ENCODE measurements at places on chromosomes 2 and 18.

DNA sequence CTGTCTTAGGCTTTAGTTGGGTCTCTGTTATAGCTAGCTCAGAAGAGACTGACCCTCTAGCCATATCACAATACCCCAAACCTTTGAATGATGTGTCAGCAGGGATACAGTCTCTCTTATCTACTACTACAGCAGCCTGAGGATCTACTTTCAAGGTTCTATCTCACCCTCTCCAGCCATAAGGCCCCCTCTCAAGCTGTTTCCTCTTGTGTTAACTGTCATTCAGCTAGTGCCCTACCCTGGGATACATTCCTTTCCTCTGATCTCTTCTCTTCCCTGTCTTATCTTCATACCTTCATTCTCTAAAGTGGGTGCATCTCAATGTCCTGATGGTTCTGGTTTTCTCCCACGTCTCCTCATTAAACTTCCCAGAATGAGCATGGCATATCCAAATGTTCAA, 434.7 kb downstream of the NRXN1 start:
- DNase-seq, result no peak

GRCh38 chr2:181632733-181633401, 24.0 kb downstream of the CERKL start:
- DNase-seq, result no peak

DNA sequence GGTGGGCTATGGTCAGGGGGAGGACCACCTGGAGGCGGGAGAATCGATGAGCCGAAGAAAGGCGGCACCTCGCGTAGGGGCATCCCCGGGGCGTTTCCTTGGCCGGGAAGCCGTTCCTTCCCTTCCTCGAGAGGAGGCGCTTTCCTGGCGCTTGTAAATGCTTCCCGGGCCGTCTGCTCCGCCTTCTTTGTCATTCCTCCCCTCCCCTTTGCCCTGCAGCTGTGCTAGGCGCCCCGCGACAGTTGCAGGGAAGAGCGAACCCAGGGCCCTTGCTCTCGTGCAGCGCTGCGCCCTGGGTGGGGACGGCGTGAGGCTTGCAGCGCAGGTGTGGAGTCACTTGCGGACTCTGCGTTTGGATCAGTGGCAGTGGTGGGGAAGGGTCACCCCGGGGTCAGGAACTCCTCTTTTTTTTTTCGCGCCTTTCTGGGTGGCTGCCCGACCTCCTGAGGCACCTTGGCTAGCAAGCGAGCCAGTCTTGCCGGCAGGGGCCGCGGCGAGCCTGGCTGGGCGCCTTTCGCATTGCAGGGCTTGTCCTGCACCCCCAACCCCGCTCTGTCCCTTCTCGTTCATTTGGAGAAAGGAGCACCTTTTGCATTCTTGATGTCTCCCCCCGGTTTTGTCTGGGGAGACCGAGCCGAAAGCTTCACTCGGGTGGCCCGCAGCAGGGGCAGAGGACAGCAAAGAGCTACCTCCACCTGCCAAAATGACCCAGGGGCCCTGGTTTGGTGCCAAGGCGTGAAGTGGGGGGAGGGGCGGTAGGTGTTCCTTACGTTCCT, 858 bp downstream of the KCNS3 start:
- no peak for DNase-seq

GRCh38 chr18:59155153-59155552, 15.5 kb downstream of the SEC11C start:
- no peak for DNase-seq

- DNase-seq, result no peak
Observed at GRCh38 chr2:104701411-104701911, 152.5 kb upstream of the POU3F3 start.

- DNase-seq, result no peak
Observed at GRCh38 chr2:168530982-168531622, 75.0 kb downstream of the CERS6 start.

GRCh38 chr18:78733762-78734613, 245.6 kb upstream of the SALL3 start:
- no peak for DNase-seq

GRCh38 chr18:37447962-37448888, 117.4 kb downstream of the CELF4 start:
- DNase-seq, result no peak

- DNase-seq, result no peak
Observed at GRCh38 chr2:225466891-225467604, 67.5 kb downstream of the NYAP2 start.

GRCh38 chr2:120430957-120431356, 85.0 kb downstream of the INHBB start:
- no peak for DNase-seq

DNA sequence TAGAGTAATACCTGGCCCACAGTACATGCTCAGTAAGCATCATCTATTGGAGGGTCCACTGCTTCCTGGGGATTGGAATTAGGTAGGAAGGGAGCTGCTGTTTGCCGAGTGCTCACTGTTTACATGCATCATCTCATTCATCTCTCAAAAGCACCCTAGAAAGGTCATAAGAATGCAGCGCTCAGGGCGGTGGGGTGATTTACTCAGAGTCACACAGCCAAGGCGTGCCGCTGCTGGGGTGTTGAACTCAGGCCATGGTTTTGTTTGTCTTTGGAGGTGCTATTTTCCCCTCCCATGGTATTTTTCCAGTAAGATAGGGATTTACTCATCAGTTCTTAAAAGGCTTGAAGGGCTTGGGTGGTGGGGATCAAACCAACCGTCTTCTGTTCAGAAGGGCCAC, 227.5 kb downstream of the LDLRAD4 start:
- no peak for DNase-seq

- DNase-seq, result no peak
Observed at GRCh38 chr2:216428618-216429350, 16.5 kb downstream of the SMARCAL1 start.

DNA sequence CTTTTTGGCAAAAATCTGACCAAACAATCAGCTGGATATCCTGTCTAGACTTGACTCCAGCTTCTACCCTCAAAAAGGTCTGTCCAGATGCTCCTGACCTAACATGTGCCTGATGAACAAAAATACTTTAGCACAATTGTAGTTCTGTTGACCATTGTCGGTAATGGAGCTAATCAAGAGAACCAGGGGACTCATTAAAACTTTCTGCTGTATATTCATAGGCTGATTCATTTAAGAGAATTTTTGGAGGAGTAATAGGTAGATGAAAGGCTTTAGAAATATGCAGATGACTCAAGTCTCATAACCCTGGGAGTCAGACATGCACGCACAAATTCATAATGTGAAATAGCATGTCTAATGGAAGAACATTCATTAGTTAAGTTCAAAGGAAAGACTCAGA, 514.2 kb downstream of the TXNL1 start:
- no peak for DNase-seq

DNA sequence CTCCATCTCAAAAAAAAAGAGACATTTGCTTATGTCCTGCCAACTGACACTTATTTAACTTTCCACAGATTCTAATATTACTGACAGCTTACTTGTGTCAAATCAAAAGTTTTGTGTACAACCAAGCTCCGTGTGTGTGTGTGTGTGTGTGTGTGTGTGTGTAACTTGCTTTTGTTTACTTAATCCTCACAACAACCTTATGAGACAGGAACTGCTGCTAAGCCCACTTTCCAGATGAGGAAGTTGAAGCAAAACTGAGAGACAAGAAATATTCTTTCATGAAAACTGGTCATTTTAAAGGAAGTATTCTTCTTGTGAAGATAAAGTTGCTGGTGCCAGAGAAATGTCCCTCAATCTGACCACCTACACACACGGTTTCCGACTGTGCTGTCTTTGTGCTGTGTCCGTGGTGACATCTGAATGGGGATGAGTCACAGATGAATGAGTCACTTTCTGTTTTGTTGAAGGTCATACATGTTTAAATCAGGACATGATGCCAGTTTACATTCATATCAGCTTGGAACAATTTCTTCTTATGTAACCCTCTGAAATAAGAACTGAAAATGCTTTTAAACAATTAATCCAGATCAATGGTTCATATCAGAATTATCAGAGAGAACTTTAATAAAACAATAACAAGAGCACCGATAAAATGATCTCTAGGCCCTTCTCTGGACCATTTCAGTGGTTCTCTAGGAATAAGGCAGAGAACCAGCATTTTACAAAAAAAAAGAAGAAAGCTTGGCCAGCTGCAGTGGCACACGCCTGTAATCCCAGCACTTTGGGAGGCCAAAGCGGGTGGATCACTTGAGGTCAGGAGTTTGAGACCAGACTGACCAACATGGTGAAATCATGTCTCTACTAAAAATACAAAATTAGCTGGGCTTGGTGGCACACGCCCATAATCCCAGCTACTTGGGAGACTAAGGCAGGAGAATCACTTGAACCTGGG, 95.5 kb downstream of the THNSL2 start:
- no peak for DNase-seq

GRCh38 chr18:22739061-22739642, 194.0 kb upstream of the RBBP8 start:
- DNase-seq, result no peak

DNA sequence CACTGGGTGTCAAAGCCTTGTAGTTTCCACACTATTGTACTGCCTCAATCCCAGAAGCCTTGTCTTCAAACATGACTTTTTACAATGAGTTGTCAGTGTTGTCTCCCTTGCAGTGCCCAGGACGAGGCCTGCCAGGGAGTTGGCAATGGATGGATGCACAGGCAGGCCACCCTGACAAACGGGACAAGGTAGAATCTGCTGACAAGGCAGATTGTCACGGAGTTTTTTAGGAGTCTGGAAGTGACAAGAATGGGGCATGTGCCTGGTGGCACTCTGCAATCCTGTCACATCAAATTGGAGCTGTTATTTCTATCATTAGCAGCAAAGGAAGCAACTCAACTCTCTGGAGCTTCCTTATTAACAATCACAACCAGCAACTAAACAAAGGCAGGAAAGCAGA, 25.2 kb upstream of the GPR39 start:
- DNase-seq, result no peak

DNA sequence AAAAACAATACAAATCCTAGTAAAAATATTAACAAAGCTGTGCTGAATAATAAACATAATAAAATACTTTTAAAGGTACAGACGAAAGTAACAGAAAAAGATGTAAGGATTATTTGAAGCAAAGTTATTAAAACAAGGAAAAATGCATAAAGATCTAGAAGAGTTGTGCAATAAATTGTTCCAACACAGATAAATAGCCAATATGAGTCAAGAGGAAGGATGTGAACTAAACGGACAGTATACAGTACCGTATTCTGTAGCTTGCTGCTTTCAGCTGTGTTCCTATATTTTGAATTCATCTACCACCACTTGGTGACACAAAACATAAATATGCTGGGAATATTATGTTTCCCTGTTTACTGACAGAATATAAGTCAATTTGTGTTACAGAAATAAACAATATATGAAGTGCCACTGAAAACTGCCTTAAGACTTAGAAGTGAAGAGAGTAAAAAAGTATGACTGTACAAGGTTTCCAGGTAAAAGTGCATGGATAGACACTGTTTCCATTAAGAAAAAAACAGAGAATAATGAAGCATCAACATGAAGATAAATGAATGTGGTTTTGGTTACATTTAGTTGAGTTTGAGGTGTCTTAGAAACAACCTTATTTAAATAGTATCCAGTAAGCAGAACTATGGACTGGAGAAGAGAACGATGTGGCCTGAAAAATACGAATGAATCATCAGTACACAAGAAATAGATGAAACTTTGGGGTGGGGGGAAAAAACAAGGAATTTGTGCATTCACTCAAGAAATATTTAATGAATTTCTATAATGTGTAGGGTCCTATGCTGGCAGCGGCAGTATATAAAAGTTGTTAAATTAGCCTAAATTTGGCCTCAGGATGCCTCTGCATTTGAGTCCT, 13.1 kb downstream of the PPP3R1 start:
- DNase-seq, result no peak

GRCh38 chr2:65049010-65049639, 7.1 kb upstream of the CEP68 start:
- no peak for DNase-seq

- peak; percentile 19 for DNase-seq
Observed at GRCh38 chr2:24919037-24919505, 966 bp downstream of the ADCY3 start.

- DNase-seq, result no peak
Observed at GRCh38 chr2:241011296-241011600, 12.8 kb downstream of the SNED1 start.

- DNase-seq, result no peak
Observed at GRCh38 chr18:57898506-57899124, 95.5 kb upstream of the ATP8B1 start.

GRCh38 chr18:23689031-23689615, at the start of gene LAMA3:
Gene LAMA3, plus strand, starts transcription at chr18:23689453. Its CDS starts 231 bp downstream, at chr18:23689684.
- DNase-seq, result no peak

DNA sequence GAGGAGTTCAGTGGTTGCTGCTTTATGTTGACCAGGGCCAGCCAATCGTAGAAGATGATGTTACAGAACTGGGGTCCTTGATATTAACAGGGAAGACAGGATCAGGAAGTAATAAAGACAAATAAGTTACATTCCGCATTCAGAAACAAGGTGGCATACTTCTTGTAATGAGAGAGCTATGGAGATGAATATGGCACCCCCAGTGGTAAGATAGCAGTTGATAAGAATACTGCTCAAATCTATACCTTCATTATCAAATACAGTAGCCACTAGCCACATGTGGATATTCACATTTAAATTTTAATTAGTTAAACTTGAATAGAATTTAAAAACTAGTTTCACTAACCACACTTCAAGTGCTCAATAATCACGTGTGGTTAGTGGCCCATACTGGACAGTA, 290.4 kb upstream of the RBMS1 start:
- DNase-seq, result no peak

DNA sequence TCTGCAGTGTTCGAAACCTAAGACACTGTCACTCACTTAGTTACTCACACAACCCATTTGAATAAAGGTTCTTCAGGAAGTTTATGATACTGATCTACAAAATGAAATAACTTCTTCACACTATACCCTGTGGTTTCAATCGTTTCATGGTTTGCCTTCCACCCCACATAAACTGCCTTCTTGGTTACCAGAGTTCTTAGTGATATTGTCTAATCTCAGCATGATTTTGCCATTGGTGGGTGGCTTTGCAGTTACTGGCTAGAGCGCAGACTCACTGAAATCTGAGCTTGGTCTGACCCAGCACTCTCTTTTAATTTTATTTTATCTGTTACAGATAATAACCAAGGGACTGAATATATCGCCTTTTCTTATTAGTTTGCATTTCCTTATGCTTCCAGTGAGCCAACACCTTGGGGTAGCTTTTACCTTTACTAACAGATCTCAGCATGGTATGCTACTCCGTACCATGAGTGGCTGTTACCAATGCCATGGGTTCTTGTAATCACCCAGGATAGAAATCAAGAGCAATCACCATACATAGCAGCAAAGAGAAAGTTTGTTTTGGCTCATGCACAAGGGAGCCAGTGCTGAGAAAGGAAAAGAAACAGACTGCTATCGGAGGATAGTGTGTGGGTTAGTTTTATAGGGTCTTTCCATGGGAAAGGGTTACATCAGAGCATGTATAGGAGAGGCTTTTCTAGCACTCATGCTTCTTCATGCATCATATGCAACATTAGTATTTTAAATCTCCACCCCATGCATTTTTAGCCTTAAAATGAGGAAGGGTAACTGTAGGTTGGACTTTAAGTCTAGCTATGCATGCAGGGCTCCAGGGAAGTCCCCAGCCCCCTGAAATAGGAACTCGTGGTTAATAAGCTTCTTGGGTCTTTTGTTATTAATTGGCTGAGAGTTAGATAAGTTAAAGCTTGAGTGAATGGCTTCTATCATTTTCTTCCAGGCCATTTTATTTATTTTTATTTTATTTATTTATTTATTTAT, 33.3 kb downstream of the ANXA4 start:
- no peak for DNase-seq

All from stimulated activated CD4-positive, alpha-beta T cell treated with anti-CD3 and anti-CD28 coated beads, Interleukin-1b, Interleukin-23, amount 100 ng/mL, for 1 hour (primary cell).